ENCODE measurements at places on chromosomes 12 and 14.

DNA sequence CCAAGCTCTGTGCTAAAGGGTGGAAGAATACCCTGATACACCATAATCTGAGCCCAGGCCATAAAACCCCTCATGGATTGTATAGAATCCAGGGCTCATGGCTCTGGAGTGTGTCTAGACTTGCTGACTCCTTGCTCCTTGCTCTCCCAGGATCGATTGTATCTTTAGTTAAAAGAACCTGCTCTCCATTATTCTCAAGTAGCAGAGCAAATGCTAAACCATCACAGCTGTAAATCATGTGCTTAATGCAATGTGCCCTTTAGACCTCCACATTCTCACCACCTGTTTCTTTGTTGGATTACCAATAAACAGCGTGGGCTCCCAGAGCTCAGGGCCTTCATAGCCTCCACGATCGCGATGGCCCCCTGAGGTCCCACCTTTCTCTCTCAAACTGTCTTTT lies 411.6 kb upstream of the FBXO33 start:
- no peak for DNase-seq

DNA sequence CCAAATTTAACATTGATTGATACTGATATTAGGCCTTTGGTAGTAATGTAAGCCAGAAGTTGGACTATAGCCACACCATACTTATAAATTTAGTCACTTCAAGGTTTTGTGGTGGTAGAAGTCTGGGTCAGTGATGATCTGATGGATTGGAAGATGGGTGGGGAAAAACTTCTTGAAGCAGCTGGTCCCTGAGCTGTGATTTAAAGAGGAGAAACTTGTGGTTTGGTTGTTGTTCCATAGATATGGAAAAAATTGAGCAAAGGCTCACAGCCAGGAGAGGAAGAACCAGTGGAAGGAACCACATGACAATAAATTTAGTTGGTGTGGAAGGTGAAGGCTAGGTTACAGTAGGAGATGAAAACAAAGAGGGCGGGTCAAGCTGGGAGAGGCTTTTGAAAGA lies 26.1 kb downstream of the PTHLH start:
- no peak for DNase-seq

- no peak for DNase-seq
Observed at GRCh38 chr12:51388846-51389245, 2.4 kb downstream of the GALNT6 start.

GRCh38 chr14:102644523-102644922 lies 52.1 kb downstream of the RCOR1 start:
- DNase-seq = no peak

DNA sequence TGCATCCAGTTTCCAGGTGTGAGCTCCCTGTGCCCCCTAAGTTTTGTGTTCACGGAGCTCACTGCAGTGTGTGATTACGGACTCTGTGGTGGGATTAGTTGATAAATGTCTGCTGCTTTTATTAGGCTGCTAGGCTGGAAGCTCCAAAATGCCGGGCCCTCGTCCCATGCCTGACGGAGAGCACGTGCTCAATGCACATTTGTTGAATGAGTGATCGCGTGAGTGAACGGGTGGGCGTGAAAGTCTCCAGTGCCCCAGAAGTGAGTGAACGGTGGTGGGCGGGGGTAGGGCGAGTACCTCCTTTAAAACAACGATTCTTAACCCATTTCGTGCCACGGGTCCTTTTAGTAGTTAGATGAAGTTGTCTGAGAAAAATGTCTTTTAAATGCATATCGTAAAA lies 175.5 kb downstream of the AACS start:
- DNase-seq = no peak

GRCh38 chr14:78486081-78486480 lies 315.9 kb downstream of the NRXN3 start:
- DNase-seq = no peak

DNA sequence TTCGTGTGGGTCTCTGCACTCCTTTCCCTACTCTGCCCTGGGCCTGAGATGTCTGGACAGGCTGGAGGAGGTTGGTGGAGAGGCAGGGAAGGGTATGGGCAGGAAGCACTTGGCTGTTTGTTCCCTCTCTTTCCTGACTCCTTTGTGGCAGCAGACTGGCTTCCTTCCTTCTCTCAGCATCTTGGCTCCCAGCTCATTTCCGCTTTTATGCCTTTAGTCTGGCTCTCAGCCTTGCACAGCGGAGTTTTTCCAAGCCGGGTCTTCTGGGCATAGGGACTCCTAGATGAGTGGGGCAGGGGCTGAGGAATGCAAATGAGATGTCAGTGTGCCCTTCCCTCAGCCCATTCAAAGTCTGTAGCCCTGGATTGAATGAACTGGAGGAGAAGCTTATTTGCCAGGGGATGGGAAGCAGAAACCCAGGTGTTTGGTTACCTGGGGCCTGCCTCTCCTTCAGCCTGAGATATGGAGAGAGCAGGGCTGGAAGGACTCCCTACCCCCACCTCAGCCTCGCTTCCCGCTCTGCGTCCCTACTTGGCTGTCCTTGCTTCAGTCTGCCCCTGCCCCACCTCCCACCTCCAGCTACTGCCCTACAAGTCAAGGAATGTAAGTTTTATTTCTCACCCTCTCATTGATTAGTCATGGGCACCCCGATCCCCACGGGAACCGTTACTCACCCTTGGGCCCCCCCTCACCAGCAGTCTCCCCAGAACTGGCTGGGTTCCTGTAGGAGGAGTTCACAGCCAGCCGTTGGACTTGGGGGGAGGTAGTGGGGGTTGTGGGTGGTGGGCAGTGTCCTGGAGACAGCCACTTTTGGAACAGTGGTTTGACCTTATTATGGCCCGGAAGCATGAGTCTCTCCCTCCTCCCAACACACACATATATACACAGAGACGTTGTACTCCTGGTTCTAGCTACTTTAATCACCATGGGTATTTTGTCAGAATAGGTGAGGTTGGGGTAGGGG lies 9.3 kb upstream of the ITGA5 start:
- no peak for DNase-seq

- no peak for DNase-seq
Observed at GRCh38 chr14:36848213-36848612, 186.6 kb downstream of the PAX9 start.

DNA sequence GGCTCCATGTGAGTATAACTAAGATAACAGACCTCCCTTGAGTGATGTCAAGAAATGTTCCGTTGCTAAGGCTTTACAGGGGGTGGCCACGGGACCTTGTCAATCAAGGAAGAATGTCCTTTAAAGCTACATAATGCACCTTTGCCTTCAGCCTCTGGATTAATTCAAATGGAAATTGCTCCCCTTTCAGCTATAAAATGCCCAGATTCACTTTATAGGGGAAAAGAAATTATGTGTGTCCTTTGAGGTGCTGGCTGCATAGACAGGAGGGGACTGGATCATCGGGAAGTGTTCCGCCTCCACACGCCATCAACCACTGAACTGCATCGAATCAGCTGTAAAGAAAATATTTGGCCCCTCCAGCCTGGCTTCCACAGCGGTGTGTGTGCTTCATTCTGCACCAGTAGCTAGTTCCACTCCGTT lies 415.4 kb downstream of the DPF3 start:
- DNase-seq = no peak

DNA sequence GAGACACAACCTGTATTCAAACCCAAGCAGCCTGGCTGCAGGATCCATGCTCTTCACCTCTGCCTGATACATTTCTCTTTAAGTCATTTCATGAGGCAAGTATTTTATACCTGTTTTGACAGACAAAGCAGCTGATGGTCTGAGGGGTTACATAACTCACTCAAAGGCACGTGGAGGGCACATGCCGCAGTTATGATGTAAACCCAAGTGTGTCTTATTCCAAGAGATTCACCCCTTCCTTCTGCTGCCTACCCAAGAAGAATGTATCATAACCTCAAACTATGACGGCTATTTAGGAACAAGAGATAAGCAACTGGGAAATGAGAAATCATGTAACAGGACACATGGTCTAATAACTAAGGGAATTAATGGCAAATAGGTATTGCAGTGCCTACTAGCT lies 329.8 kb upstream of the TMPO start:
- no peak for DNase-seq

- DNase-seq = no peak
Observed at GRCh38 chr12:38919191-38919590, 13.8 kb upstream of the CPNE8 start.

DNA sequence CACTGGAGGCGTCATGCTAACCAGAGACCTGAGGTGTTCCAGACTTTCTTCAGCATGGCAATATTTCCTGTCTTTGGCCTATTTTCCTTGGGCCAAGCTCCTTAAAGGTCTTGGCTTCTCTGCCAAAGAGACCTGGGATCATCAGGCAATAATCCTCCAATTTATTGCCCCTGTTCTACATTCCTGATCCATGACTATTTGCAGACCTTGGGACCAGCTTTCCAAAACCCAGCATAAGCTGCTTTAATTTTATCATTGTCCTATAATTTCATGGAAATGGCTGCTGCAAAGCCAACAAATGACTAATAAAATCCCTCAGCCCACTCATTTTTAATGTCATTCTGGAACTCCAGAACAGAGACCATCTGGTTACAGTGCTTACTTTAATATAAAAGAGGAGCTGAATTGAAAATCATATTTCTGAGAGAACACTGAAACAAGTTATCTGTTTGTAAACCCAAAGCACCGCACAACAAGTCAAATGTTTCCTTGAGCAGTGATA lies 166.9 kb upstream of the BTG1 start:
- DNase-seq = no peak

- no peak for DNase-seq
Observed at GRCh38 chr14:80496090-80496489, 284.8 kb upstream of the DIO2 start.

GRCh38 chr14:60862283-60862682 lies 118.6 kb downstream of the TRMT5 start:
- DNase-seq = no peak

GRCh38 chr12:55428331-55429243 lies 2.5 kb downstream of the OR6C76 start:
- no peak for DNase-seq

- no peak for DNase-seq
Observed at GRCh38 chr14:90739318-90740068, 76.7 kb downstream of the TTC7B start.
